ENCODE measurements at places on chromosomes 6 and 20.
A peak's percentile ranks its signal among the peaks of the same experiment; 100 is the strongest.

GRCh38 chr6:113381959-113382358 is 475.2 kb upstream of the MARCKS start:
- no peak for DNase-seq

GRCh38 chr20:56778765-56779195 is 149.7 kb downstream of the TFAP2C start:
- DNase-seq: no peak

DNA sequence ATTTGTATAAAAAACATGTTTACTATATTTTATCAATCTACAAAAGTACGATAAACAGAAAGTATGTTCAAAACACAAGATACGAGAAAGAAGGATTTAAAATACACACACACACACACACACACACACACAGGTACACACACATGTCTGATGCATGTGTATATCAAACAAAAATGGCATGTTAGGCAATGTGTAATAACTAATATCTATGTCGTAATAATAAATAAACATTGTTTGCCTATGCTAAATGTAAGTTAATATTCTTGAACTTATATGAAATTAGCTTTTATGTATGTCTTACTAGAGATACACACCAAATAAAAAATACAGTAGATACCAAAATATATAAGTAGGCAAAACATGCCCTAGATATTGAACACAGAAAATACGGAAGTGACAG is 894.9 kb downstream of the EYS start:
- DNase-seq: no peak

DNA sequence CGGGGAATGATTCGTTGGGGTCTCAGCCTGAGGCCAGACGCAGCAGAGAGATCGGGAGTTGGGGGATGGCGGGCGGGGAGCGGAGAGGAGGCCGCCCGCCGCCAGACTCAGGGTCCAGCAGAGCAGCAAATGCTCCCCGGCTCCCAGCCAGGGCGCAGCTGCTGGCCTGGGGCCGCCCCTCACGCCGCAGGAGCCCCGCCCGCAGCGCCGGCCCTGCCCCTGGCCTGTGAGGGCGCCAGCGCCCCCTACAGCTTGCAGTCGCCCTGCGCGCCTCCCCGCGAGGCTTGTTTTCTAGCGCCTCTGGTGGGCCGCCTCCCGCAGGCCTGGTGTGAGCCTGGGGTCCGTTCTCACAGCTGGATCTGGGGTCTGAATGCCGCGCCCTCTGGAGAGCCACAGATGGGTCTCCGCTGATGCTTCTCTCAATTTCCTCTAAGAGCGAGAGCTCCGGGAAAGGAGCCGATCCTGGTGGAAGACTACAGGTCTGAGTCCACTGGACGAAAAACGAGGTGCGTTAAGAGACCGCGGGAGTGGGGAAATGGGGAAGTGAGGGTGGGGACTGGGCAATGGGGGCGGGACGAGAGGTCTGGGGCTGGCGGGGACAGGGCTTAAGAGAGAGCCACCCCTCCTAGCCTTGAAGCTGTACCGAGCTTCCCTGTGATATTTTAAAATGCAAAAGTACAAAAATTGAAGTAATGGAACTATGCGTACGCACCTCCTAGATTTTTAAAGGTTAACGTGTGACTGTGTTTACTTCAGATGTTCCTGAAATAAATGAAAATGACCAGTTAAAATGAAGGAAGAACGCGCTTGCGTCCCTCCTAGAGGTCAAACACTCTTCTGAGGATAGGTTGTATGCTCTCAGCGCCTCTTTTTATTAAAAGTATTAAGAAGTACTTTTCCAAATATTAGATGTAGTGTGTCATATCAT is 30.1 kb downstream of the TRIM38 start:
- peak; percentile 91 for DNase-seq

- no peak for DNase-seq
Measured at GRCh38 chr6:120966321-120966720, 368.0 kb downstream of the TBC1D32 start.

GRCh38 chr6:88120635-88121034 is 45.5 kb downstream of the CNR1 start:
- DNase-seq: no peak

GRCh38 chr20:1734269-1734858 is 76.8 kb upstream of the SIRPG start:
- DNase-seq: peak; percentile 27

DNA sequence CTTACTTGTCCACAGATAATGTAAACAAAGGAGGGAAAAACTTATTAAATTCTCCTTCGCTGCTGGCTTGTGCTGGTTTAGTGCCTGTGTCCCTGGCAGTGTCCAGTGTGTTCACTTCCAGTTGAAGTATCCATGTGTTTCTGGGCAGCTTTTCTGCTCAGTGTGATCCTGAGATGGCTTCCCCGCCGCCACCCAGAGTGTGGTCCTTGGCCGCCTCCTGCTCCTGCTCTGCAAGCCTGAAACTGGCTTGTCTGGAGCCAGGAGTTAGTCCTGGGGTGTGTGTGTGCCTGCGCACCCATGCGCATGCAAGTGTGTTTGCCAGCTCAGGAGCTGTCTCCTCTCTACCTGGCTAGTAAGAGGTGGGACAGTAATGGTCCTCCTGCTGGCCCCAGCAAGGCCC is 7.2 kb downstream of the BTBD3 start:
- no peak for DNase-seq

DNA sequence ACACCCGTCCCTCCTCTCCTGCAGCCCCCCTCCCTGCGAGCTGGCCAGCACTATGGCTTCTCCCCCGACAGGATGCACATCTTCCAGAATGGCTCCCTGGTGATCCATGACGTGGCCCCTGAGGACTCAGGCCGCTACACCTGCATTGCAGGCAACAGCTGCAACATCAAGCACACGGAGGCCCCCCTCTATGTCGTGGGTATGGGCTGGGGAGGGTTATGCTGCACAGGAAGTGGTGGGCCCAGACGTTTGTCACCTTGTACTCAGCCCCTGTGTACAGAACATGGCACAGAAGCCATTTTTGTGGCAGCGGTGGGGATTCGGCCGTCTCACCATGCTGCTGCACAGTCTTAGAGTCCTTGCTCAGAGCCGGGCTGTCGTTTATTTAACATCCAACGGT is 29.0 kb upstream of the SRF start:
- DNase-seq: no peak

DNA sequence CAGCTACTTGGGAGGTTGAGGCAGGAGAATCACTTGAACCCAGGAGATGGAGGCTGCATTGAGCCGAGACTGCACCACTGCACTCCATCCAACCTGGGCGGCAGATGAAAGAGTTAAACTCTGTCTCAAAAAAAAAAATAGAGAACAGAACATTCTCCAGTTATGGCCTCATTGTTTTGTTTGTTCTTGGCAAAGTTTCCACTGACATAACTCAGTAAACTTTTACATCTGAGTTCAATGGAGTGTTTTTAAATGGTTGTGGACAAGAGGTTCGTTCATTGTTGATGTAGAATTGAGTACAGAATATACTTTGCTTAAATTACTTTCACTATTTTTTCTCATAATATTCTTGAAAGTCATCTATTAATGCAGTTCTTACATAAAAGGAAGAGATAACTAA is 42.2 kb upstream of the IFNGR1 start:
- no peak for DNase-seq

- DNase-seq: peak; percentile 11
Measured at GRCh38 chr6:26087284-26088115, at the start of gene HFE. Gene HFE (plus strand): TSS chr6:26087429. CDS start chr6:26087441, 12 bp downstream.

DNA sequence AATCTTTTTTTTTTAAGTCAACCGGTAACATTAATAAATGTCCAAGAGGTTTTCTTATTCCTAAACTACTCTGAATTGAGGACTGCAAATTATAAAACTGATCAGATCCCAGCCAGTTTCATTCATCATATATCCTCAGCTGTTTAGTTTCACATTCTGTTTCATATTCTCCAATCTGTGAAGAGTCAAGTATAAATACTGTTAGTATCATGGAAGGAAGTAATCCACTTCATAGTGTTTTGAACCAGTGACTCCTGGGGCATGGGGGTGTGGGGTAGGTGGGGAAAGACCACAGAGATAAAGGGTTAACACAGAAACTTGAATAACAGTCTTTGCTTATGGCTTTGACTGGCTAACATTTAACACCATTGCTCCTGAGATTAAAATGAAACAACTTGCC is 69.9 kb downstream of the FYN start:
- DNase-seq: no peak

- no peak for DNase-seq
Measured at GRCh38 chr6:159981403-159982245, 12.7 kb downstream of the IGF2R start.

GRCh38 chr6:69871107-69871506 is 4.8 kb downstream of the COL19A1 start:
- DNase-seq: no peak

DNA sequence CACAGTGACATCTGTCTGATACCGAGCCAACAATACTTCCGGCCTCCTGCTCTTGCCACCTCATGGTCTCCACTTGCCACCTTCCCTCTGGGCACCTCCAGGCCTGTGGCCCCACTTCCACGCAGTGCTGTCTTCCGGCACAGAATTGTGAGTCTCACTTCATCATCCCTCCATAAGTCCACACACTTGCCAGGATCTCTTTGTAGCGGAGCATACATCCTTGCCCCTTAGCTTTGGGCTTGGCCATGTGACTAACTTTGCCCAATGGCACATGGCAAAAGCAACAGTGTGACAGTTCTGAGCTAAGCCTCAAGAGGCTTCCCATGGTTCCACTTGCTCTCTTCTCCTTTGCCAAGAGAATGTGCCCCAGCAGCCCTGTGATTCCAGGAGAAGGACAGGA is 4.5 kb upstream of the C20orf202 start:
- DNase-seq: no peak

GRCh38 chr20:33147299-33147698 is 20.7 kb upstream of the BPIFA2 start:
- DNase-seq: no peak

DNA sequence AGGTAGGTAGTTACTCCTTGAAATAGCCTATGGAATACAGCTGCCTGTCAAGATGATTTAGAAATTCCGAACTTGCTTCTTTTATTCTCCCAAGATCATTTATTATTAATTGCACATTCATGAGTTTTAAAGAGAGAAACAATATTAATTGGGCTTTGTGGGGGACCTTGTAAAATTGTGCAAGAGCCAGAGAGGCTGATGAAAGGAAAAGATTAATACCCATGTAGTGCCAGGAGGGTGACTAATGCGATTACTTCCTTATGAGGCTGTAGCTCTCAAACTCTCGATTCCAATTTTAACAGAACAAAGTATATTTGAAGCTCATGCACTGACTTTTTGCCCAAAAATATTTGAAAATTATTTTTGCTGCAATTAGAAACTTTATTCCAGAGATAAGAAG is 423.8 kb upstream of the ID4 start:
- no peak for DNase-seq

DNA sequence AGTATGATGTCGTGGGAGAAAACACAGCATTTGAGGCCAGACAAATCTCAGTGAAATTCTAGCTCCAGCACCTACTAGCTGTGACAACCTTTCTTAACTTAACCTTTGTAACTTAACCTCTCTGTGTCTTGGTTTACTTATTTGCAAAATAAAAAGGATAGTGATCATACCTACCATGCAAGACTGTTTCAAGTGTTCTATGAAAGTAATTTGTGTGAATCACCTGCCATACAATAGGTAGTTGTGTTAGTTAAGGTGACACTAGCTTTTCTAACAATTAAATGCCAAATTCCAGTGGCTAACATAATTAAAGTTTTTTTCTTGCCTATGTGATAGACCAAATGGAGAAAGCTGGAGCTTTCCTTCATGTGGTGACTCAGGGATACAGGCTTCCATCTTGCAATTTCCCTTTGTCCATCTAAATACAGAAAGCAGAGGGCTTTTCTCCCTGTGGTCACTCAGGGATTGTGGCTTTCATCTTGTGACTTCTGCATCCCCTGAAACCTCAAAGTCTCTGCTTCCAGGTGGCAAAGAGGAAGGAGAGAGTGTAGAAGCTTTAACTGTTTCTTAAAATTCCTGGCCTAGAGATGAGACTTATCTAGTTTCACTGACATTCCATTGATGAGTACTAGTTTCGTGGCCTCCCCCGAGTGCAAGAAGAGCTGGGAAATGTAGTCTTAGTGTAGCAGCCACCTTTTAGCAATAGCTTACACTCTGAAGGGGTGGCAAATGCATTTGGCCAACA is 311.4 kb downstream of the CLIC5 start:
- no peak for DNase-seq

GRCh38 chr20:61193164-61193563 is 58.9 kb upstream of the CDH4 start:
- DNase-seq: no peak

DNA sequence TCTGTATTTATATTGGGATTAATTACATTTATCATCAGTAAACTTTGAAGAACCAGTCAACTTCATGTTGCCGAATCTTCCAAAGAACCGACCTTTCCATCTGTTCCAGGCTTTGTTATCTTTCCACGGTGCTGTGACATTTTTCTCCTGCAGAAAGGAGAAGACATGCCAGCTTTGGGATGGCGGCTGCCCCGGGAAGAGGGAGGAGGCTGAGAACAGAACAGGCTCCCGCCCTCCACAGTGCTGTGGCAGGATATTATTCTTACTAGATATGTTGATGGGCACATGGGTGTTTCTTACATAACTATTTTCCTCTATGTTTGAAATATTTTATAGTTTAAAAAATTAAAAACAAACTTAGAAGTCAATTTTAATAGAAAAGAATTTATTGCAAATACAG is 44.9 kb downstream of the GINS1 start:
- DNase-seq: no peak

DNA sequence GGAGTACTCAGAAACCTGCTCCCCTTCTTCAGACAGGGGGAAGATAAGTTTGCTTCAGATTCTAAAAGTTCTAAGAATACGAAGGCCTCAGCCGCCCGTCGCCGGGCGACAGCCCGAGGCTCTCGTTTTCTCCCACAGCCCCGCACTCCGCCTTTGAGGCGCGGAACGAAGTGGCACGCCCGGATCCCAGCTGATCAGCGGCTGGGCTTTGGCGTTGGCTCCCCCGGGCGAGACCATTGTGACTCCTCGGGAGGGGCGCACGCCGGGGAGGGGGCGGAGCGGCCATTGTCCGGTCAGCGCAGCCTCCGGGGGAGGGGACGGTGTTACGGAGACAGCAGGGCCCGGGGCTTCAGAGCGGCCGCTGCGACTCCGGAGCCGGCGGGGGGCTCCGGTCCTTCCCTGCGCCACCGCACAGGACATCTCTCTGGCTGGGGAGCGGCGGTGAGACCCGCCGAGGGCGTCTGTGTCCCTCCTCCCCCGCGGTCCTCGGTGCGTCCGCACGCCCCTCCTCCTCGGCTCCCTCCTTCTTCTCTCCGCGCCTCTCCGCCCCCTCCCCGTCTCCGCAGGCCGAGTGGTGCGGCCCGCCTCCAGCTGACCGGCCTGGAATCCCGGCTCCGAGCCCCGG is at the start of gene ZFAND3:
Gene ZFAND3 (plus strand): TSS at position 551 of the 625 bp plus-strand sequence. CDS start 219 bp downstream, outside the sequence.
- peak; percentile 86 for DNase-seq

DNA sequence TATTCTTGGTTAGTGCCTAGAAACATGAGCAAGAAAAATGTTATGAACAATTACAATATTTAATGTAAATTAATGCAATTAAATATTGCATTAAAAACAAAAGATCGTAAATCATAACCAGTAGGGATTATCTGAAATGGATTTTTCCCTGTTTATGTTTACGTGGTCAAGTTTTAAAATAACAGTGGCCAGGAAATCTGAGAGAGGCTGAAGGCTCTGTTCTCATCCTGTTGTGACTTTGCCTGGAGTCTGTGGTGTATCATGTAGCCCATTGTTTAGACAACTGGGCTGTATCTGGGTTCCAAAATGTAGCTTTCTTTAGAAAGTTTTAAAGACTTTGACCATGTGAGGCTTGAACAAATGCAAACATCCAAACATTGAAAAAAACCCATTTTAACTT is 2.4 kb downstream of the MYO6 start:
- no peak for DNase-seq

GRCh38 chr6:33029328-33030184 is 20.2 kb upstream of the HLA-DOA start:
- DNase-seq: no peak

- DNase-seq: no peak
Measured at GRCh38 chr6:116461331-116461931, at the start of gene CALHM6. Gene CALHM6 (plus strand): TSS chr6:116461375. CDS start chr6:116461930, 555 bp downstream.
